ENCODE measurements at places on chromosomes 13 and 19. TPM values are rescaled to one million over a fixed set of nuclear protein-coding genes. Genes with fewer than 3 reads are reported as not detected.

GRCh38 chr19:15633082-15633835 is 7.4 kb upstream of the CYP4F3 start:
- DNase-seq = no peak

GRCh38 chr19:40693150-40693788 is 2.8 kb upstream of the NUMBL start:
- DNase-seq = no peak

DNA sequence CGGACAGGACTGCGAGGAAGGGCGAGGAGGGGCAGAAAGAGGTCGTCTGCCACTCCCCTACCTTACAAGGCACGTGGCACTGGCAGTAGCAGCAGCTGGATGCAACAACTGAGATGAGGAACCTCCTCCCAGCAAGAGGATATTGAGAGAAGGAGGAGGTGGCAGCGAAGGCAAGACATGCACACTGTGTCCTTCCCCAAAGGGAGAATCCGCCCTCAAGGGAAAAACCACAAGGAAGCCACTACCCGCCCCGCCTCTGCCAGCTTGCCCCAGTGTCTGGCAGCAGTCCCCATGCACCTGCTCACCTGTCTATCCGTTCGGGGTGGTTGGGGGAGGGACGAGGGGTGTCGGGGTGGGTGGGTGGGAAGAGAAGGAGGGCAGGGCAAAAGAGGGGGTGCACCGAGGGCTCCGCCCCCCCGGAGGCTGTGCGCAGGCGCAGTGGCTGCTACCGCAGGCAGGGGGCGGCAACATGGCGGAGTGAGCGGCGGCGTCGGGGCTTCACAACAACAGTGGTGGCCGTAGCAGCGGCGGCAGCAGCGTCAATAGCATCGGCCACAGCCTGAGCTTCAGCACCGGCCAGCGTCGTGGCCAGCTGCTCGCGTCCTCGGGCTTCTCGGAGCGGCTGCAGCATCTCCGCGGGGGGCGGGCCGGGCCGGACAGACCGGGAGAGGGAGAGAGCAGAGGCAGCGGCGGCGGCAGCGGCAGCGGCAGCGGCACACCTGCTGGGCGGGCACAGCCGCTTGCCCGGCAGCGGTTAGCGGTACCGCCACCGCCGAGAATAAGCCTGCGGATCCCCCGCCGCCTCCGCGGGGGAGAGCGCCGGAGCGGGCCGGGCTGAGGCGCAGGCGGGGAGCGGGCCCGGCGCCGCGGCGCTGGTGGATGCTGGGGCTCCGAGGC is at the start of gene NBEA:
Gene NBEA, plus strand, starts transcription at position 436 of the 897 bp plus-strand sequence. CDS start 551 bp downstream, outside the sequence.
- DNase-seq = no peak

GRCh38 chr13:27927444-27928352 is 7.9 kb downstream of the PDX1 start:
- no peak for DNase-seq

Gene GCDH
- total RNA-seq = 15.6 TPM

GRCh38 chr19:42250666-42251531 is 4.0 kb downstream of the ERF start:
- DNase-seq = no peak

DNA sequence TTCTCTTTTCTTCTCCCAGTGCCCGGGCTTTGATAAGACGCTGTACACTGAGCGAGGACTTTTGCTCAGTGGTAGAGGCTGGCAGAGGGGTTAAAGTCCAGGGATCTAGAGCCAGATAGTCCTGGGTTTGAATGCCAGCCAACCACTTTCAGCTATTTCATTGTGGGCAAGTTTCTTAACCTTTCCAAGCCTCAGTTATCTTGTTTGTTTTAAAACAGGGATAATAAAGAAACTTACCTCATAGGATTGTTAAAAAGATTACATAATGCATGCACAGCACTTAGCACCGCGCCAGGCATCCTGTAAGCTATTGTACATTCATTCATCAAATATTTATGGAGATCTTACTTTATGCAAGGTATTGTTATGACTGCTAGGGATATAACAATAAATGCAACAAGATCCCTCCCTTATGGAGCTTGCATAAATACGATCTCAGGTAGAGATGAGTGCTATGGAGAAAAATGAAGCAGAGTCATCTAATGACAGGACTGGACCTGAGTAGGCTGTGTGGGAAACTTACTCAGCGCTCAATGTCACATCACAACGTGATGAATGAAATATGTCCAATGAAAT is 70.8 kb downstream of the LNX2 start:
- no peak for DNase-seq

- DNase-seq = no peak
Measured at GRCh38 chr19:32691952-32692726, 518 bp downstream of the NUDT19 start.

- DNase-seq = no peak
Measured at GRCh38 chr19:49691243-49692146, 579 bp downstream of the CPT1C start.

DNA sequence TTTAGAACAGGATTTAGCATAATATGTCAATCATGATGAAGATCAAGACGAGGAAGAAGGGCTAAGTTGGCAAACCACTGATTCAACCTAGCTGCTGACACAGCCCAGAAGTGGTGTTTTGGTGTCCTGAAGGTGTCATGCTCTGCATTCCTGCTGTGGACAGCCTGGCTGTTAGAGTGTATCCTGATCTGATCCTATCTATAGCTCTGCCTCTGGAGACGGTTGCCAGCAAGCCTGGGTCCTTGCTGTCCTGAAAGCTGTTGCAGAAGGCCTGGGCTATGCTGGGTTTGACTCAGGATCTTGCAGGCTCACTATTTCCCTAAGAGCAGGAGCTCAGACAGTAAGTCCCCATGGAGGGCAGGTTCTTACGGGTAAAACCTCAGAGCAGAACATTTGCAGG is 416.4 kb downstream of the TSHZ3 start:
- DNase-seq = no peak

Gene ZNF808
- 19.1 TPM for total RNA-seq

DNA sequence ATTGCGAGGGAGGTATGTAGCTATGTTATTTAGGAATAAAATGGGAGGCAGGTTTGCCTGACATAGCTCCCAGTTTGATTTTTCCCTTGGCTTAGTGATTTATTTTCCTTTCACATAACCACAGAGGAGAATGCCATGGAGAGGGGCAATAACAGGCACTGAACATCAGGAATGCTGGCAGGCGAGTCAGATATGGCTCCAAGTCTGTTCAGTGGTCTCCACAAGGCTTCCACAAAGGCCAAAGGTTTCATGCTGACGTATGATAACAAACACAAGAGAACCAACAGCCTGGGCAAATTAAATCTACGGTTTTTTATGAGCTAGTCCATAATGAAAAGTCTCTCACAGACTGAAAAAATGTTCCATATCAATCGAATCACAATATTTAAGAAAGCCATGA is 66.7 kb downstream of the SUCLA2 start:
- DNase-seq = no peak

- DNase-seq = no peak
Measured at GRCh38 chr13:79482281-79482970, 1.5 kb downstream of the NDFIP2 start.

DNA sequence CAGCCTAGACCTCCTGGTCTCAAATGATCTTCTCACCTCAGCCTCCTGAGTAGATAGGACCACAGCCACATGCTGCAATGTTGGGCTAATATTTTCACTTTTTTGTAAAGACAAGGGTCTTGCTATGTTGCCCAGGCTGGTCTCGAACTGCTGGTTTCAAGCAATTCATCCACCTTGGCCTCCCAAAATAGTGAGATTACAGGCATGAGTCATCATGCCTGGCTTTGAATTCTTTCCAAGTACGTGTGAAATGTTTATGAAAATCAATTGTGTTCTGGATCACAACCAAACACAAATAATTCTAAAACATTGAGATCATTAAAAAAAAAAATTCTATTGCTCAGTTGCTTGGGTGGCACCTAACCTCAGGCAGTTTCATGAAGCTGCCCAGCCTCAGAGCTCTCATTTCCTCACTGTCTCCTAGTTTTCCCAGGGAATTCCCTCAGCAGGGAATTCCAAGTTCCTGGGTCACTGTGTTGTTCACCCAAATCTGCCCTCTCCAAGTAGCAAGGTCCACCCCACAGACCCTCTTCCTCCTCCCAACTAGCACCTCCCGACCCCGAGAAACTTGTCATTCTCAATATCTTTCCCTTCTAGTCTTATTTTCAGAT is 44.8 kb downstream of the ING1 start:
- DNase-seq = no peak

DNA sequence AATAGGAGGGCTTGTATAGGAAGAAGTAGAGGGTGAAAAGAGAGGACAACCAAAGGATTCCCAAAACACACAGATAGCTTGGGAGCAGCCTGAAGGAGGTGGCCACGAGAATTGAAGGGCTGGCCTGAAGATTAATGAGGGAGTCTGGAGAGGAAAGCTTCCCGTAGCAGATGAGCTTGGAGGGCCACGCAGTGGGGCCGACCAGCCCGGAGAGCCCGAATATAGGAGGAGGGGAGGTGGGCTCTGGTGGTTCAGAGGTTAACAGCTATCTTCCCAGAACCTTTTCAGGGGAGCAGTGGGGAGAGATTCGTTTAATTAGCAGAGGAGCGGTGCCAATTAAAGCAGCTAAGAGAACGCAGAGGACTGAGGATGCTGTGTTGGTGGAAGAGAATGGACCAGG is 154.9 kb downstream of the STK24 start:
- no peak for DNase-seq

- no peak for DNase-seq
Measured at GRCh38 chr19:37855098-37855497, 51.3 kb downstream of the WDR87 start.

Gene EXOC3L2
- total RNA-seq = 0.08 TPM

- no peak for DNase-seq
Measured at GRCh38 chr13:33080972-33081590, 64.9 kb downstream of the KL start.

Gene ERICH4
- not detected for total RNA-seq

Gene PSG1
- not detected for total RNA-seq

- no peak for DNase-seq
Measured at GRCh38 chr13:38883783-38884182, 106.8 kb downstream of the STOML3 start.

- no peak for DNase-seq
Measured at GRCh38 chr19:35563207-35563829, at the start of gene ATP4A. ATP4A (minus strand) TSS chr19:35563658; CDS start chr19:35563629, 29 bp downstream.

Gene CALR3
- not detected for total RNA-seq

Gene ZNF610
- total RNA-seq = not detected

GRCh38 chr13:64429691-64430090 is 2800.4 kb downstream of the PCDH9 start:
- no peak for DNase-seq

GRCh38 chr13:107141767-107142166 is 573.8 kb upstream of the ARGLU1 start:
- DNase-seq = no peak

GRCh38 chr13:36840718-36841250 is 21.8 kb downstream of the RFXAP start:
- DNase-seq = no peak

DNA sequence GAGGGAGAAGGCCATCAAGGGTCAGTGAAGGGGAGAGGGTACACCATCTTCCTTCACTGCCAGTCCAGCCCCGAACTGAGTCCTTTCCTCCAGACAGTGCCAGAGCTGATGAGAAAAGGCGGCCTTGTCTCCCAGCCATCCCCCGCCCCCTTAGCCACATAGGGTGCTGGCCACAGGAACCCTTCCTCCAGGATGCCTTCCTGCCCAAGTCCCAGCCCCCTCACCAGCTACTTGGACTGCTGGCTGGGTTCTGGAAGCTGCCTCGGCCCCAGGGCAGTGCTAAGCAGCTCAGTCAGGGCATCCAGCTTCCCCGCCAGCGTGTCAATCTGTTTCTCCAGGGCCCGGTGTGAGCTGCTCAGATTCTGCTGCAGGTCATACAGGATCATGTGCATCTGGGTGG is 12.6 kb upstream of the SMG9 start:
- DNase-seq = no peak

DNA sequence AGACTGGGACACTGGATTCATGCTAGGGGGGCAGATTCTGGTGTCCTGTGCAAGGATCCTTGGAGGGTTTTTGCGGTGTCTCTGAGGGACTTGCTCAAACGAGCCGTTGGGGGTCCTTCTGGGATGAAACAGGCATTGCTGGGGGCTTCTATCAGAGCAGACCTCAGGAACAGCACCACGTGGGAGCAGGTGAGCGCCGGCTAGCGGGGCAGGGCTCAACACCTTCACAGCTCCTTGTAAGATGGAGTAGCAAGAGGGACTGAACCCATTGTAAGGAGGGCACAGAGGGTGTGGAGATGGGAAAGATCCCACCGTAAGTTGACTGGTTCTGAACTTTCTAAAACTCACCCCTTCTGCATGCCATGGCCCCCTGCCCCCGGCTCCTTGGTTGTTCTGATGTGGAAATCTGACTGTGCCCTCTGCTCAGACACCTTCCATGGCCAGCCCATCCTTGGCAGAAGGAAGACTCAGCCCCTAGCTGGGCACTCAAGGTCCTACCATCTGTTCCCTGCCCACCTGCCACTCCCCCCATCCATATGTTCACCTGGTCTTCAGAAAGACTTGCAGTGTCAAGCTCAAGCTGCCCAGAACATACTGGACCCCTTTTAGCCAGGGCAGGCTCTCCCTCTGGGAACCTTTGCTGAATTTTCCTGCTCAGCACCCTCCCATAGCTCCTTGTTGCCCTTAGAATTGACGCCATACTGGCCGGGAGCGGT is 1.2 kb downstream of the SLC27A1 start:
- no peak for DNase-seq

Gene CABP5
- total RNA-seq = not detected

Gene AZU1
- total RNA-seq = 5.8 TPM

DNA sequence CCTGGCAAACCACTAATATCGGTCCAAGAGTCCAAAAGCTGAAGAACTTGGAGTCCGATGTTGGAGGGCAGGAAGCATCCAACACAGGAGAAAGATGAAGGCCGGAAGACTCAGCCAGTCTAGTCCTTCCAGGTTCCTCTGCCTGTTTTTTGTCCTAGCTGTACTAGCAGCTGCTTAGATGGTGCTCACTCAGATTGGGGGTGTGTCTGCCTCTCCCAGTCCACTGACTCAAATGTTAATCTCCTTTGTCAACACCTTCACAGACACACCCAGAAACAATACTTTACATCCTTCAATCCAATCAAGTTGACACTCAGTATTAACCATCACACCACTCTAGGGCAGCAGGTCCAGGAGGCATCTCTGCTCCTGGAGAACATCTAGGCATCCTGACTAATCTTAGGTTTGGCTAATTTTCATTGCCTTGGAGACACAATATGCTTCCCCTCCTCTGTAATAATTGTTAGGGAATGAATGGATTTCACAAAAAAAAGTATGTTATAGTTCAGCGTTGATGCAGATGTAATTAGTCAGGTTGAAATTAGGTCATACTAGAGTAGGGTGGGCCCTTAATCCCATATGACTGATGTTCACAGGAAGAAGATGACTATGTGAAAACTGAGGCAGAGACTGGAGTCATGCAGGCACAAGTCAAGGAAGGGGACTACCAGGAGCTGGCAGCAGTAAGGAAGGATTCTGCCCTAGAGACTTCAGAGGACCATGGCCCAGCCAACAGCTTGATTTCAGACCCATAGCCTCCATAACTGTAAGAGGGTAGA is 183.4 kb downstream of the RBM26 start:
- DNase-seq = no peak
